ENCODE measurements at places on chromosomes 11 and 22.

- peak; percentile 40 for DNase-seq
These were observed 6.2 kb downstream of the TBX1 start for GRCh38 chr22:19766511-19767426.

DNA sequence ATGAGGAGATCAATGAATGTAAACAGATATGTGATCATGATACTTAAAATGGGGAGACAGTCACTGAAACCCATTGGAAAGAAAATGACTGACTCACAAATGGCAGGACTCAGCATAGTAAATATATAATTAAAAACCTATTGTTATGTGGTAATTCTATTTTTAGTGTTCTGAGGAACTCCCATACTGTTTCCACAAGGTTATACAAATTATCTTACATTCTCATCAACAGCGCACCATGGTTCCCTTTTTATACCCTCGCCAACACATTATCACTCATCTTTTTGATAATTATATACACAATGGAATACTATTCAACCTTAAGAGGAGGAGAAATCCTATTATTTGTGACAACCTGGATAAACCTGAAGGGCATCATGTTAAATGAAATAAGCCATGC, 17.1 kb downstream of the OR5B21 start:
- DNase-seq = no peak

- no peak for DNase-seq
These were observed 38.4 kb upstream of the CLMP start for GRCh38 chr11:123233280-123233974.

DNA sequence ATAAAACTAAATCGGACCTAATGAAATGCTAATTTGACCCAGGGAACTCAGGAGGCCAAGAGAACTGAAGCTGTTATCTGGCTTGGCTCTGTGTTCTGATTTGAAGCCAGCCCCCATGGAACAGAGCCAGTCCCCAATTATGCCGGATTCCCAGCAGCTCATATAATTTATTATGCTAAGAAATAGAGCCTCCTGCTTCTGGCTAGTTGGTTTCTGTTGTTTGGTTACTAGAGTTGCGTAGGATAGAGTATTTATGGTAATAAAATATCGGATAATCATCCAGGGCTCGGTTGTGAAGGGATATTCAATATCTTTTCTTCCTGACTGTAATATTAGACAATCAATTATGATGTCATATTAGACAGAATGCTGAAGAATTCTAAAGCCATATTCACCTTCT, 120.4 kb upstream of the TTC12 start:
- DNase-seq = no peak
